ENCODE measurements at places on chromosomes 11 and 22.
A peak's percentile ranks its signal among the peaks of the same experiment; 100 is the strongest.

GRCh38 chr11:110857892-110858546 lies 145.8 kb upstream of the ARHGAP20 start:
- H3K27me3 ChIP-seq: no peaks in the 10 kb centered on the region
- H3K27ac ChIP-seq: peak overlapping the region; percentile 27
- peak; percentile 30 for DNase-seq

- H3K36me3 ChIP-seq: no peaks in the 10 kb centered on the region
- no peak overlapping the region for H3K27ac ChIP-seq
- H3K4me3 ChIP-seq: no peak overlapping the region
- H3K27me3 ChIP-seq: no peaks in the 10 kb centered on the region
These were observed 25.0 kb upstream of the EED start for GRCh38 chr11:86219311-86220193.

DNA sequence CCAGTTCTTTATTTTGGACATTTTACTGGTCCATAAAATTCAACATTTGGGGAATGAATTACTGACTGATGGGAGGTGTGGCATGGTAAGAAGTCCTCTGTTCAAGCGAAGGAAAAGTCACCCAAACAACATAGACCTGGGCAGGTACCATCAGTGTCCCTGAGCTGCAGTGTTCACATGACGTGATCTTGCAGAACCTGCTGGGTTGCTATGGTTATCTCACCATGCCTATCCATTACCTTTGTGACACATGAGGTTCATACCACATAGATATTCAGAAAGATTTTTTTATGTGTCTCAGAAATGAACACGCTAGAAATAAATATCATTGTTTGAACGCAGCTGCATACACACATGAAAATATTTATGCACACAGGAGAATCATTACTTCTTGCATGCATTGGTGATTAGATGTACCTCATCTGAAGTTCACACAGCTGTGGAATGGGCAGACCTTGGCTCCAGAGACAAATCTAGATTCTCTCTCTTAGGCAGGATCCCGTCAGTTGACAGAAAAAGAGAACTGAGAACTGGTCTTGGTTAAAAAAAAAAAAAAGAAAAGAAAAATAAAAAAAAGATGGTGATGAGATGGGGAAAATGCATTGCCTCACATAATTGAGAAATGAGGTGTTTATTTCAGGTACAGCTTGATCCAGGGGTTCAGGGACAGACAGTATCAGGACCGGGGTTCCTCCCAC lies 21.4 kb upstream of the RCN1 start:
- H3K4me3 ChIP-seq: no peak overlapping the region
- H3K4me1 ChIP-seq: no peaks in the 10 kb centered on the region
- DNase-seq: no peak
- H3K27ac ChIP-seq: no peak overlapping the region
- no peaks in the 10 kb centered on the region for H3K36me3 ChIP-seq

- H3K27ac ChIP-seq: peak overlapping the region; percentile 89
- H3K4me1 ChIP-seq: peaks cover 51% of the 10 kb centered on the region
- DNase-seq: peak; percentile 96
These were observed 26.5 kb downstream of the SGSM3 start for GRCh38 chr22:40396882-40397281.

DNA sequence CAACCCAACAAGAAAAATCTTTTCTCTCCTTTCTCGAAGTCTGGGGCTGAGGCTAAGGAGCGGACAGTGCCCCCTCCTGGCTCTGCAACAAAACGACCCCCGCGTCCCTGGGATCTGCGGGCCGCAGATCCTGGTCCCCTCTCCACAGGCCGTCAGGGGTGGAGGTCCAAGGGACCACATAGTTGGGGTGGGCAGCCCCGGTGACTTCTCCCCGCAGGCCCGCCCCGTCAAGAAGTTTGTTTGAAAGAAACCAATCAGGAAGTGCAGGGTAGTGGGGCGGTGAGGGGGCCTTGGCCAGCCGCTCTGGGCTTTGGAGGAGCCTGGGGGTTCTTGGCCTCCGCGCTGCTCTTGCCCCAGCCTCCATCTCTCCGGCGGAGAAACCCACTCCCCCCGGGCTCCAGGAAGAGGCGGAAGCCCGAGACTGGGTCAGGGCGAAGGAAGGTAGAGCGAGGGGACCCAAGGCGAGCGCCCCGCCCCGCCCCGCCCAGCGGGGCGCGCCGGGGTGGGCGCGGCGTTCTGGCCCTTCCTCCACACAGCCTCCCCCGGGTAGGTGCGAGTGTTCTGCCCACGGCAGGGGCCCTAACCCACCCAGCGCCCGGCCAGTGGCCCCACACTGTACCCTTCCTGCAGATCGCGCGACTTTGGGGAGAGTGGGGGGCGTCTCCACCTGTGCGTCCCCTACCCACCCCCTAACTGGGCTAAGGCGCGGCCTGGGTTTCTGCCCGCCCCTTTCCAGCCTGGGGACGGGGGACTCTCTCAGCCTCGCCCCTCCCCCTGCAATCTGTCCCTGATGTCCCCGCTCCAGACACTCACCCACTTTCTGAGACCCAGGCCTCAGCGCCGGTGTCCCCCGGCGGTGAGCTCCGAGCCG lies 1.3 kb downstream of the TP53I11 start:
- peaks cover 31% of the 10 kb centered on the region for H3K4me1 ChIP-seq
- peak overlapping the region; percentile 77 for H3K4me3 ChIP-seq
- H3K27me3 ChIP-seq: no peaks in the 10 kb centered on the region
- H3K27ac ChIP-seq: peak overlapping the region; percentile 68

GRCh38 chr11:34890812-34891211 lies 25.4 kb downstream of the APIP start:
- H3K4me3 ChIP-seq: no peak overlapping the region
- no peak for DNase-seq

- H3K27me3 ChIP-seq: no peaks in the 10 kb centered on the region
- no peak overlapping the region for H3K4me3 ChIP-seq
- H3K36me3 ChIP-seq: no peaks in the 10 kb centered on the region
- no peak overlapping the region for H3K27ac ChIP-seq
- peaks cover 16% of the 10 kb centered on the region for H3K4me1 ChIP-seq
These were observed 6.8 kb downstream of the EED start for GRCh38 chr11:86251345-86251744.

DNA sequence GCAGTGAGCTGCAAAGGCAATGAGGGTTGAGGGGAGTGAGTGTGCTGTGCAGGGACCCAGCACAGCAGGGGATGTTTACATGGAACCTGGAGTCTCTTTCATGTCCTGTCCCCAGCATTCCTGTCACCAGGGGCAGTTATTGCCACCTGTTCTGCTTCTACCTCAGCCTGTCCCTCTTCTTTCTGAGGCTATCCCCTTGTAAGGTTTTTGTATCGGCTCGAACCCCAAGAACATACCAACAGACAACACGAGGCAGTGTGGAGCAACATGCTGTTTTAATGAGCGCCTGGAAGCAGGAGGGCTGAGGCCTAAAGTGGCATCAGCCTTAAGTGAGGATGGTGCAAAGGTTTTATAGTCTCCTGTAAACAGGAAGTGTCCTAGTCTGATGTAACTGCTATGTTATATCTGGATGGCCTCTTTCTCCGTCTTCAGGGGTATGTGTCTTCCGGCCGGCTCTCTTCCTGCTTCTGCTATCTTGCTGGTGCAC lies 3.9 kb downstream of the SCGB2A2 start:
- H3K36me3 ChIP-seq: no peaks in the 10 kb centered on the region
- no peaks in the 10 kb centered on the region for H3K4me1 ChIP-seq
- H3K4me3 ChIP-seq: no peak overlapping the region
- no peaks in the 10 kb centered on the region for H3K27me3 ChIP-seq
- no peak for DNase-seq
- no peak overlapping the region for H3K27ac ChIP-seq

DNA sequence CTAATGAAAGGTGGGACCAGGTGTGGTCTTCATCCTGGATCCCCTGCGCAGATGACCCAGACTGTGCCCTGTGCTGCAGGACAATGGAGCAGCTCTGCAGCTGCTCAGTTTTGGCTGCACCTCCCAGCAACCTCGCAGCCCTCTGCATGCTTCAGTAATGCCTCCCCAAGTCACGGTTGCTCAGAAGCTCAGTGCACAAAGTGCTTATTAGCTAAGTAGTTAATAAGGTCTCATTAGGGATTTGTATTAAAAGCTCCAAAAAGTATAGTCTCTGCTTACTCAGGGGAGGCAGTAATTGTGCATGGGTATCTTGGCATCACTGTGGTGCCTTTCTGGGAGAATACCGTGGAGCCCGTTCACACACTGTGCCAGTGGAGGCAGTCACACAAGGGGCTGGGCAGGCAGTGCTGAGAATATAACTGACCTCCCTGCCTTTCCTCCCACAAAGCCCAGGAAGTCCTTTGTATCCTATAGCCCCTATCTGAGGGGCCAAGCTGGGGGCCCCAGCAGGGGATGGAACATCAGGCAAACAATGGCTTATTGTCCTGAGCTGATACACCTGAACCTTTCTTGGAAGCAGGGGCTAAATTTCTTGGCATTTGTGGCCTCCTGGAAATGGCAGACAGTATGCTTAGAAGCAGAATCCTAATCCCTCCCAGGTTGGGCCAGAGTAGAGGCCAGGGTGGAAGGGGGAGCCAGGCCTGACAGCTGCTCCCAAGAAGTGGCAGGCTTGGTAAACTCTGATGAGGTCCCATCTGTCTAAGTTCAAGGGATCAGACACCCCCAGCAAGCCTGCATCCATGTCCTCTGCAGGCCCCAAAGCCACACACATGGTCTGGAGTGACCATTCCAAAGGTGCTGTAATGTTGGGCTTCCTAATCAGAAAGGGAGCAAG lies 125.5 kb upstream of the PARVA start:
- H3K4me1 ChIP-seq: peaks cover 30% of the 10 kb centered on the region
- no peaks in the 10 kb centered on the region for H3K36me3 ChIP-seq
- DNase-seq: no peak

GRCh38 chr11:46036009-46036408 lies 85.2 kb downstream of the PHF21A start:
- H3K4me1 ChIP-seq: peaks cover 9% of the 10 kb centered on the region
- no peak overlapping the region for H3K27ac ChIP-seq
- no peaks in the 10 kb centered on the region for H3K27me3 ChIP-seq
- H3K4me3 ChIP-seq: no peak overlapping the region
- no peaks in the 10 kb centered on the region for H3K36me3 ChIP-seq

GRCh38 chr11:31872076-31872443 lies 60.9 kb upstream of the PAX6 start:
- H3K4me1 ChIP-seq: no peaks in the 10 kb centered on the region
- no peak overlapping the region for H3K4me3 ChIP-seq
- H3K36me3 ChIP-seq: no peaks in the 10 kb centered on the region
